Activated naive CD4-positive, alpha-beta T cell treated with anti-CD3 and anti-CD28 coated beads for 36 hours (primary cell): ENCODE measurements at places on chromosomes 1 and 21.

DNA sequence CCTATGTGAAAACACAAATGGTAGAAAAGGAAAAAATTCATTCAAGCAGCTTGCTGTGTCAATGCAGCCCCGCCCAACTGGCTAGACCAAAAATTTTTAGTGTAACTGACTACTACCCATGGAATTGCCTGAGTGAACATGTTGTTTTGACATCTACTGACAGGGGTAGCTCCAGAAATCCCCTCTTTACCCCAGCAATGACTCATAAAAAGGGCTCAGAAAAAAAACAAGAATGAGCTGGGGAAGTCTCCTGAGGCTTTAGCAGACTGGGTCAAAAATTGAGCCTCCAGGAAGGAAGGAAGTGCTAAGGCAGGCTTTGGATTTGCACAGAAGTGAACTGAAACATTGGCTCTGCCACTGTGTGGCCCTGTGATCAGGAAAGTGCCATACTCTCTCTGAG, 24.4 kb upstream of the FGGY start:
- DNase-seq = peak; percentile 18

DNA sequence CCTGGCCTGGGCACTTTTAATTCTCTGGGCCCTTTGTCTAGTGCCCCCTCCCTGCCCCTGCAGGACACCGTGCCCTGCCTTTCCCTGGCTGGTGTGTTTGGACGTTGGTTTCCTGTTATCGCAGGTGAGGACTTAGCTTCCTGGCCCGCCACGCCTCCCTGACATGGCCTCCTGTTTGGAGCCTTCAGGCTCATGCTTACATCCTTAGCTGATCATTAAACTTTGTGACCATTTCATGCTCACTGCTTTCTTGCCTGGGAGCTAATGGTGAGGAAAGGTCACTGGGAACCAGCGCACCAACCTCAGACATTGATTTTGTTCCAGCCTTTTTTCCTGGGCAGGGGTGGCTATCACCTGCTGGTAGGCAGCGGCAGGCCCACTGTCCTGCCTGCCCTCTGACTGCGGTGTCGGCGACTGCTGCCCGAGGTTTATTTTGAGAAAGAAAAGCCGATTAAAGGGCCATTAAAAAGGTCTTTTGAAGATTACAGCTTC, 3.7 kb downstream of the PFKL start:
- no peak for DNase-seq

GRCh38 chr1:5599541-5599940, 392.7 kb downstream of the NPHP4 start:
- DNase-seq = no peak

- DNase-seq = no peak
These were observed 20.4 kb upstream of the LBR start for GRCh38 chr1:225448146-225448805.

GRCh38 chr1:186026946-186027345, 292.8 kb downstream of the HMCN1 start:
- no peak for DNase-seq

GRCh38 chr1:100076319-100076718, 56.4 kb downstream of the SASS6 start:
- DNase-seq = no peak

DNA sequence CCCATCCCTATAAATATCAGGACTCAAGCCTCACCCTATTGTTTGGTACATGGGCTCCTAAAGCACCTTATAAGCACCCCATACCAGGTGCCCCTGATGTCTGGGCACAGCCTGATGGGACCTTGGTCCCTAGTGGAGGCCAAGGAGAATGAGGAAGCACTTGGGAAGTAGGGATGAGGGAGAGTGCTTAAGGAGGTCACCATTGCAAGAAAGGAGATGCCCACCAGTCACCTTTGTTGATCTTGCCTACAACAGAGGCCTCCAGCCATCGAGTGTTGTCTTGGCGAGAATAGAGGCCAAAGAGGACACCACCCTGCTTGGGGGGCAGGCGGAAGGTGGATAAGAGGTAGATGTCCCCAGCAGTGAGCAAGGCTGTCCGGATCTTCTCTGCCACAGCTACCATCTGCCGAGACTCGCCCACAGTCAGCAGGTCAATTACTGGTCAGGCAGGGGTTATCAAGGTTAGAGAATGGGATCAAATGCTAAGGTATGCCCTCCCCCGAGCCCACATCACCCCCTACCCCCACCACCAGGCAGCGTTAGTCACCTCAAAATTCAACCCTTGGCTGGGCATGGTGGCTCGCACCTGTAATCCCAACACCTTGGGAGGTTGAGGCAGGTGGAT, 1.6 kb downstream of the THBS3 start:
- DNase-seq = no peak

- no peak for DNase-seq
These were observed 76.6 kb downstream of the TBX15 start for GRCh38 chr1:118911571-118911970.

GRCh38 chr1:205492774-205493173, 11.7 kb upstream of the CDK18 start:
- DNase-seq = no peak

DNA sequence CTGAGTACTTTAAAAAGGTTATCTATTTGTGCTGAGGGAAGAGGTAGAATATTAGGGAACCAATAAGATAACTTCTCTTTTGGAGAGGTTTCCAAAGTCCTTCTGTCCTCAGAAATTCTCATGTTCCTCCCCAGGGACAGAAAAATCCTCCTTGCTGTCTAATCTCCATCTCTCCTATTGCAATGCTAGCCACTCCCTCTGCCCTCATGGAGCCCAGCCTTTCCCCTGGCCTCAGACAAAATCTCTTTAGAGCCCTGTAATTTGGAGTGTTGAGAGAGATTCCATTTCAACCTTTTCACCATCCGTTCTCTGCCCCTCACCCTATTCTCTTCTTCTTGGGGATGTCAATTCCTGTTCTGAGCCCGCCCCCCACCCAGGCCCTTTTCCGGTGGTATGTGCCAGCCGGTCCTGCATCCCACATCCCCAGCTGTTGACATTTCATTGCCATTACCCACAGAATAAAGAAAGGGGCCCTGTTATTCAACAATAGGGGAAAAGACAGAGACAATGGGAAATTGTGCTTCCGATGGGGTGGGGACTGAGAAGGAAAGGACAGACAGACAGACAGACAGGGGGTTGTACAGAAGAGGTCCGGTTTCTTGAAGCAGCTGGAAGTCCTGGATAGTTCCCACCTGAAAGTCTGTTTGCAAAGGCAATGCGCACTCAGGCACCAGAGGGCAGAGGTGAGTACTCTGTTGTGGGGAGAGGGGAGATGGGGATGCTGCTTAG, at the start of gene HAPLN2:
Gene HAPLN2 (plus strand): TSS at position 563 of the 729 bp plus-strand sequence. CDS start 4,076 bp downstream, outside the sequence.
- peak; percentile 45 for DNase-seq

DNA sequence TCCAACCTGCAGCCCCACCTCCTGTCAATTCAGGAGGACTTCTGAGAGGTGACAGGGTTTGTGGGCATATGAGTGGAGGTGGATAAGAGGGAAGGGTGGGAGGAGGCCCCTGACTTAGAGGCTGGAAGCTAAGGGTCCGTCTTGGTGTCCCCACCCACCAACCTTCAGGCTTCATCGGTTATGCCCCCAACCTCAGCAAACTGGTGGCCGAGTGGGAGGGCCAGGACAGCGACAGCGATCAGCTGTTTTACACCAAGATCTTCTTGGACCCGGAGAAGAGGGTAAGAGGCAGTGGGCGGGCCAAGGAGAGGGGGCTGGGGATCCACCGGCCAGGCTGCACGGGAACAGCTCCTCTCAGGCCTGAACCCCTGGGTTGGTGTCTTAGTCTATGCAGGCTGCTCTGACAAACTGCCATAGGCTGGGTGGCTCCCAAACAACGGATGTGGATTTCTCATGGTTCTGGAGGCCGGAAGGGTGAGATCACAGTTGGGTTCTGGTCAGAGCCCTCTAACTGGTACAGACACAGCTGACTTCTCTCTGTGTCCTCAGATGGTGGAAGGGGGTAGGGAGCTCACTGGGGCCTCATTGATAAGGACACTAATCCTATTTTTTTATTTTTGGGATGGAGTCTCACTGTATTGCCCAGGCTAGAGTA, 18.1 kb downstream of the PLOD1 start:
- no peak for DNase-seq

DNA sequence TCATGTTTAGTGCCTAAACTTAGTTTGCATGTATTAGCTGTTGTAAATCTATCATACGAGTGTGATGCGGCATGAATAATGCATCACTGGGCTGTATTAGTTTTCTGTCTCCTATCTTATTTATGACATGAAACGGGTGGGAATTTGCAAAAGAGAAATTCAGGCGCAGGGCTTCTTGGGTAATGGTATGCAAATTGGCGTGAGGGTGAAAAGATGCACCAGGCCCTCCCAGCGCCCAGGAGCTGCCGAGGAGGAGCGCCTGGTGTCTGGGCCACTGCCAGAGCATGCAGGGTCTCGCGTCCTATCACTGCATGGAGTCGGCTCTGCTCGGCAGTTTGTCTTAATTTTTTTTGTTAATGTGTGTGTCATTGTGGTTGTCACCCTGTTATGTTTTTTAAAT, 82.9 kb upstream of the ACTL8 start:
- DNase-seq = no peak
